T-helper 9 cell (primary cell): ENCODE measurements at places on chromosomes 5 and 9.

DNA sequence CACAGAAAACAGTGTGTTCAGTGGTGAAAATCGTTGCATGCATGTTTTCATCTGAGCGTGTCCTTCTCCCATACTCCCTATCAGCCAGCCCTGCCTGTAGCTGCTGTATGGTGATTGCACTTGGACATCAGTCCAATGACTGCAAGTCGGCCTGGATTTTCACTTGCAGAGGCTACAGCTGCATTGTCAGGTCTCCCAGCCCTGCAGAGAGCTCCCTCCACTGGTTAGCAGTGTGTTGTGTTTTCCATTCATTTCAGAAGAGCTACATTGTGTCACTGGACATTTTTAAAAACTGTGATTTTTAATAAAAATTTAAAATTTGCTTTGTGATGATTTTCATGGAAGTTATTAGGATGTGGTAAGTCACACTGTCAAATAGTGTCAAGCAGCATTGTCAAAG lies 96.6 kb downstream of the SYK start:
- DNase-seq, result no peak

DNA sequence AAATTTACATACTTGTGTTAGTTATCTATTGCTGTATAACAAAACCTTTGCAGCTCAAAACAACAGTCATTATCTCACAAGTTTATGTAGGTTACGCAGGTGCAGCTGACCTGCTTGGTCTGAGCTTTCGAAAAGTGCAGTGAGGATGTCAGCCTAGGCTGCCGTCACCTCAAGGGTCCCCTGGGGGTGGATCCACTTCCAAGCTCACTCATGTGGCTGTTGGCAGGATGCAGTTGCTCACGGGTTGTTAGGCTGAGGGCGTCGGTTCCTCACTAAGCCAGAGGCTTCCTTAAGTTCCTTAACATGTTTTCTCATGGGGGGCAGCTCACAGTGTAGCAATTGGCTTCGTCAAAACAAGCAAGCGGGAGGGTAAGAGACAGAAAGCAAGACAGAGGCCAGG lies 139.8 kb downstream of the DOCK8 start:
- no peak for DNase-seq

DNA sequence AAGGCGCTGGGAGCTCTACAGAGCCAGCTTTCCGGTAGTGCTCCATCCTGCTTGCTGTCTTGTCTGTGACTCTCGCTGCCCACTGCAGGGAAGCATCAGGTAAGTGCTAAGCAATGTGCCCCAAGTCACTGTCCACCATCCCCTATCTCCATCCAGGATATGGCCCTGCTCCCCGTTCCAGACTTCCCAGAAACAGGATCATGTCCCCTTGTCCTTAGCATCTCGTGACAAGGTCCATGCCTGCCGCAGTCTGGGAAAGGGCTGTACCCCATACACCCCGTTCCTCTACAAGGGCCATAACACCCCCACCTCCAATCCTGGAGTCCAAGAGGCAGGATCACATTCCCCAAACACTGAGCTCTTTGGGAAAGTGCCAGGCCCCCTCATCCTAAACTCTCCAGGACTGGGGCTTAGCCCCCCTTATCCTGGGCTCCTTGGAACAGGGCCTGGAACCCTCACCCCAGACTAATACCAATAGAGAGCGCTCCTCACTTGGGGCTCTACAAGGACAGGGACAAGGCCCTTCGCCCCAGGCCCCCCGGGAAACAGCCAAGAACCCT lies 566 bp downstream of the RPP25L start:
- no peak for DNase-seq

DNA sequence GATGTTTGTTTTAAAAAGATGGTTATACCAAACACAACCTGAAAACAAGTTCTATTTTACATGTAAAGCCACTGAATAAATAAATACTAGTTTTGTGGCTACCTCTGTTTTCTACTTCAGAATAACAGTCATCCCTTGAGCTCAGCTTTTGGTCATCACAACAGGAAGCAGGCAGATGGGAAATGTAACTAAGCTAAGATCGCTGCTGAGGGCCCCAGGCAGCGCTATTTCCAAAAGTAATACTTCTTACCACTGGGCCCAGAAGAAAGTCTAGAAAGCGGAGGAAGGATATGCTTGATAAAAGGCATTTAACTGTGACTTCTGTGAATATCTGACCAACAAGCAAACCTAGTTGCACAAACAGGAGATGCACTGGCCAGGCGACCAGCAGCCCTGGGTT lies 61.4 kb downstream of the SERINC5 start:
- DNase-seq, result no peak

- DNase-seq, result no peak
Observed at GRCh38 chr5:2140501-2141175, 257.9 kb upstream of the IRX4 start.

DNA sequence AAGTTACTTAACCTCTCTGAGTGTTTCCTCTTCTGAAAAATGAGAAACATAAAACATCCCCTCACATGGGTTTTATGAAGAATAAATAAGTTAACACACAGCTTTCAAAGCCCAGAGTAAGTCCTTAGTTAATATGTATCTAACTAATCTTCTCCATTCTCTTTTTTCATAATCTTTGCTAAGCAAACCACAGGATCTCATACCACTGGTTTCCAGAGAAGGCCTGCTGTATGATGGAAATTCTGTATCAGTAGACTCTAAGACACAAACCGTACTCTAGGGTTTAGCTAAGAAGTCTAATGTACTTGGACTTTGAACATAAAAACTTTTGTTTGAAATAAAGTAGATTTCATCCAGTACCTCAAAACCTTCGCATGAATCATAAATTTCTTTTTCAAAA lies 307.9 kb downstream of the SPOCK1 start:
- no peak for DNase-seq
